ENCODE measurements at places on chromosomes 1 and 21. TPM values are rescaled to one million over a fixed set of nuclear protein-coding genes. Genes with fewer than 3 reads are reported as not detected.

GRCh38 chr1:109891930-109892329 lies 18.7 kb upstream of the CSF1 start:
- no peak for DNase-seq

GRCh38 chr1:147798731-147799130 lies 38.3 kb upstream of the GJA5 start:
- no peak for DNase-seq

The HSPB7 gene
- not detected for total RNA-seq

DNA sequence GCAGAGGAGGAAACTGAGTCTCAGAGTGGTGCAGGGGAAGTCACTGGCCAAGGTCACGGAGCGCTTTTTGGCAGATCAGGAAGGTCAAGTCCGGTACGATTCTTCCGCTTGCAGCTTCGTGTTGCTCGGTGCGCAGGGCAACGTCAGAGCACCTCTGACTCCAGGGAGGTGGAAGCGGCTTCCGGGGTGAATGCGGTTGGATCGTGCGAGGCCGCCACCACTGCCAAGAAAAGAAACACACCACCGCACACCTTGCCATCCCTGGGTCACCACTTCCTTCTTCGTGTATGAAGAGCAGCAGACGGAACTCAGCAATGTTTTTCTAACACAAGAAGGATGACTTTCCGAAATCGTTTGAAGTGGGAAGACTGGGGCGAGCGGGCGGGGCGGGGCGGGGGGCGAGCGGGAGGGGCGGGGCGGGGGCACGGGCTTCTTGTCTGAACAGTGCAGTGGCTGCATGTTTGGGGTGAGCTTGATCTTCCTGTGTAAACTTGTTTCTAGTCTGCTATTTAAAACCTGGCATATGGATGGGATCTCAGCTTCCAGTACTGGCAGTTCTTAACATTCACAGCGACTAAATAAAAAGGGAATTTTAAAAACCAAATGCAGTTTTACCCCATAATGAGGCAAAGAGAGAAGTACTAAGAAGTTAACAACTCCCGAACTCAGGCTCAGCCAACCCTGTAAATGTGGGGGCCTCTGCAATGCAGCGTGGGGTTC lies 300.0 kb downstream of the RRAGC start:
- DNase-seq: peak; percentile 87

- DNase-seq: no peak
These were observed 32.6 kb downstream of the FGGY start for GRCh38 chr1:59329412-59330053.

- DNase-seq: peak; percentile 69
These were observed 37.7 kb downstream of the KIAA0040 start for GRCh38 chr1:175154629-175155472.

The KISS1 gene
- total RNA-seq: not detected

DNA sequence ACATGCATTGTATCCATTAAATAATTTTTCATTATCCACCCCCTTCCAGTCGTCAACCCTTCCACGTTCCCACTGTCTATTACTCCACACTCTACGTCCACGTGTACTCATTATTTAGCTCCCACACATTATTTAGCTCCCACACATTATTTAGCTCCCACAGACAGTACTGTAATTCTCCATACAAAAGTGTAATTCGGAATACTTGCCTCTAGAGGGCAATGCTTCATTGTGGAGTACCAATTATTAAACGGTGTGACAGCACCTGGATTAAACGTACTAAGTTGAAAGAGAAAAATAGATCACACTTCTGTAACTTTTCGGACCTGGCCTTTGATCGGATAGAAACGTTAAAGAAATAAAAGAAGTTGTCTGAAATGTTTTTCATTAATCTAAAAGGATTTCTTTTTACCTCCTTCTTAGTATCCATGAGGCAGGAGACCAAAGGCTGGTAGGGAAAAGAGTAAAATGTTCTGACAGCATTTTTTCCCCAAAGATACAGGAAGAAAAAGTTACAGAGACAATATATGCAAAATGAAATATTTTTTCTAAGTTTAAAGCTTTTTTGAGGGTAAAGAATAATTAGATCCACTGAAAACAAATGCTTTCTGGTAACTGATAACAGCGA lies 99.2 kb downstream of the LHX8 start:
- DNase-seq: no peak

DNA sequence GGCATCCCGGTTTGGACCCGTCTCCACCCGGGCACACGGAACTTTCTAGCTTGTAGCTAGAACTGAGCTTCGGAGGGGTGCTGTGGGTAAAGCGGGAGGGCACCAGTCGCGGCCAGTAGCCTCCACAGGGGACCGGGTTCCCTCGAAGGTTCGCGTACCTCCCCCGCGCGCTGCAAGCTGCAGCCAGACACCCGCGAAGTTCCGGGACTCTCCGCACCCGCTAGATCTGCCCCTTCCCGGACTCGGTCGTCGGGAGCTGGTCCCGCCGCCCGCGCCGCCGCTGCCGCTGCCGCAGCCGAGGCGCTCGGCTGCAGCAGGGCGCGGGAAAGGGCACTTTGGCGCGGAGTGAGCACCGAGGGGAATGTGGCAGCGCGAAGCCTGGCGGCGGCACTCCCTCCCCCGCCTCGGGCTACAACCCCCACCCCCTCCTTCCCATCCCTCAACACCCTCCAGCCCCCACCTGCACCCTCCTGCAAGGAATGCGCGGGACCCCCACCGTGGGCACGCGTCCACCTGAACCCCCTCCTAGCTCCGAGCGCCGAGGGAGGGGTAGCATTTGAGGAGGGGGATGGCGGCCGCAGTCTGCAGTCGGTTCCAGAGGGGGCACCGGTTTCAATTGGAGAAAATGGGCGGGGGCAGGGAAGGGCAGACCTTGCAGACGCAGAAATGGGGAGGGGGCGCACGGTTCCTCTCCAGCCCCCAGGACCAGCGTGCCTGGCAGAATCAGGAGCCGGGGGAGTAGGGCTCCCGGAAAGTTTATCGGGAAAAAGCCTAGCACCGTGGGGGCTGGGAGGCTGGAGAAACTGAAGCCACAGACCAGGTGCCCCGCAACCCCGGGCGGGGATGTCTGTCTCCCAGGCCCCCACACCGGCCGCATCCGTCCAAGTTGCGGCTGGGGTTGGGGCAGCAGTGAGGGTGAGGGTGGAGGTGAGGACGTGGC lies 968 bp downstream of the CSMD2 start:
- DNase-seq: no peak

- DNase-seq: no peak
These were observed 24.6 kb downstream of the ATF6 start for GRCh38 chr1:161790587-161791317.

The NCMAP gene
- 0.16 TPM for total RNA-seq

GRCh38 chr1:15354580-15354965 lies 55.1 kb upstream of the EFHD2 start:
- no peak for DNase-seq

- DNase-seq: no peak
These were observed 210.2 kb downstream of the APP start for GRCh38 chr21:25960402-25960801.

- no peak for DNase-seq
These were observed 55.3 kb upstream of the GPR37L1 start for GRCh38 chr1:202067188-202067974.

DNA sequence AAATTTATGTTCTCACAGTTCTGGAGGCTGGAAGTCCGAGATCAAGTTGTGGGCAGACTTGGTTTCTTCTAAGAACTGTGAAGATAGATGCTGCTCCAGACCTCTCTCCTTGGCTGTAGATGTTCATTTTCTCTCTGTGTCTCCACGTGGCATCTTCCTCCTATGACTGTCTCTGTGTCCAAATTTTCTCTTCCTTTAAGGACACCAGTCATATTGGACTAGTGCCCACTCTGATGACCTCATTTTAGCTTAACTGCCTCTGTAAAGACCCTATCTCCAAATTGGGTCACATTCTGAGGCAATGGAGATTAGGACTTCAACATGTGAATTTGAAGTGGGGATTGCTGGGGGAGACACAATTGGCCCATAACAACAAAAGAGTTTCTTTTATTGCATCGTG lies 125.3 kb upstream of the ETS2 start:
- DNase-seq: no peak

DNA sequence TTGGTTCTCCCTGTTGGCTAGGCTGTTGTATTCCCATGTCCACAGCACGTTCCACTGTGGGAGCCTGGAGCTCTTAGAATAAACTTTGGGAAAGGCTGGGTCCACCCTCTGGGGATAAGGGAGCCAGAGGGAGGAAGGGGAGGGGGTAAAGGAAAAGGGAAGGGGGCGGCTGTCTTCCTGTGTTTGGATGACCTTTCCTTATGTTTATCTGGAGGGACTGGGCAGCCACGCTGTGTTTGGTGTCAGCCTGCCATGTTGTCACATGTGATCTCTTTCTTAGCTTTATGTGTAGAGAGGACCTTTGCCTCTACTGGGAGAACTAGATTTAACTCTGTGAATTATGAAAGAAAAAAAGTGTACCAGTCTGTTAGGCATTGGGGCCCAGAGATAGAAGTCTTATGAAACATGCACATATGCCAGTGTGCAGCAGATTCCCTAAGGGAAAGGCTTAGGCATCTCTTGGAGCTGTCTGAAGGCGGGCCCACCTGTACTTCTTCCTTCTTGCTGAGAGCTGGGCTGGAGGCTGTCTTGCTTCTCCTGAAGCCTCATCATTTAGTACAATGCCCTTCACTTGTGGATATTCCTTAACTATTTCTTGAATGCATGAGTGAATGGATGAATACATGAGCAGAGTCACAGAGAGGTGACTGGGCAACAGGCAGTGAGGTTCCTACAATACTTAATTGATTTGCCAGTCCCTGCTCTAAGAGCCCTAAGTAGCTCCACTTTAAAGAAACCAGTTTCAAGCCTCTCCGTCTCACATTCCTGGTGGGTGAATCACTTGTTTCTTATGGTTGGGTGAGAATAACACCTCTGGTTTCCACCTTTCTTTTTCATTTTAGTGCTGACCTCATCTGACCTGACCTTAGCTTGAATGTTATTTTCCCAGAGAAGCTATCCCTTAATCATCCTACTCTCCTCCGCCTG lies 62.5 kb upstream of the ARHGAP29 start:
- DNase-seq: no peak

DNA sequence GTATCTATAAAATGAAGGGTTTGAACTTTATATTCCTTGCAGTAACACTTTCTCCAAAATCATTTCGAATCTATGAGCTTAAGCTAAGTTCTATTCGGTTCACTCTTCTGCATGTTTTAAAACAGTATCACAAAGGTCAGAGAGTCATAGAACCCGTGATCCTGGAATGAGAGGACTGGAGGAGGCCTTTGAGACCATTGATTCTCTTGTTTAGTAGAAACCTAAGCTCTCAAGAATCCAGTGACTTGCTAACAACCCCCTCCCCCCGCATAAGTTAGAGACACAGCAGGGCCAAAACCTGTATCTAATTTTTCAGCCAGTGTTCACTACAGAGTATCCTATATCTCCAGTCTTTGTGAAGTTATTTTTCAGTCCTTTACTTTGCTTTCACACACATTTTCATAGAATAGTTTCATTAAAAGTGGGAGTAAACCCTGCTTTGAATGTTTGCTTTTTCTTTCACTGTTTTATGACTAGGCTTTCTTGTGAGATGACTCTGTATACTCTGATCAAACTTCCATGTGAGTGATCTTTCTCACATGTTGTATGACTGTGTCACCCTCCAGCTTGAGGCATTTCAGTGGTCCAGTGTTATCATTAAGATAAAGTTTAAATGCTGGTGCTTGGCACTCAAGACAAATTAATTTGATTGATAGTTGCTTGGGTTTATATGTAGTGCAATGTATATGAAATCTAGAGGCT lies 275.4 kb upstream of the SGIP1 start:
- DNase-seq: no peak

The SLC9C2 gene
- not detected for total RNA-seq

GRCh38 chr1:153535242-153536011 lies at the start of gene S100A6:
S100A6 (minus strand) TSS chr1:153535991; CDS start chr1:153535339, 652 bp downstream.
- DNase-seq: peak; percentile 50

GRCh38 chr1:2049225-2049717 lies 940 bp upstream of the PRKCZ start:
- DNase-seq: no peak

- DNase-seq: no peak
These were observed 3.5 kb downstream of the HDGF start for GRCh38 chr1:156747742-156748669.

DNA sequence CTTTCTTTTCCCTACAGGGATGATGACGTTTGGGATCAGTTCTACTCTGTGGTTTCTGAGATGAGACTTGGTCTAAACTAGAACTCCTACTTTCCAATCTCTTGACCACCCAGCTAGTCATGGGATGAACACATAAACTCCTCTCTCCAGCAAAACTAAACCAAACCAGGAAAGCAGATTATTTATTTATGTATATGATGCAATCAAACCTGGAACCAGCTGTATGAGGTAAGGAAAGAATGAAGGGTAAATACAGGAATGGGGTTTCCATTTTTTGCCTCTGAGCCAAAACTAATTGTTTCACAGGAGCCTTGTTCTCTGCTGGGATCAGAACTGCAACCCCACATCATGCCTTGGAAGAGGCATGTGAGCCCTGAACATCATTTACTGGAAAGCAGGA lies 3.3 kb upstream of the AGT start:
- DNase-seq: no peak

The C4BPB gene
- total RNA-seq: 1.6 TPM

- peak; percentile 96 for DNase-seq
These were observed 1.2 kb downstream of the ANP32E start for GRCh38 chr1:150234566-150235293.

GRCh38 chr1:162527314-162527713 lies 29.7 kb downstream of the UHMK1 start:
- no peak for DNase-seq

Data from activated naive CD8-positive, alpha-beta T cell treated with anti-CD3 and anti-CD28 coated beads for 36 hours (primary cell).